ENCODE measurements at places on chromosomes 1 and 21.

DNA sequence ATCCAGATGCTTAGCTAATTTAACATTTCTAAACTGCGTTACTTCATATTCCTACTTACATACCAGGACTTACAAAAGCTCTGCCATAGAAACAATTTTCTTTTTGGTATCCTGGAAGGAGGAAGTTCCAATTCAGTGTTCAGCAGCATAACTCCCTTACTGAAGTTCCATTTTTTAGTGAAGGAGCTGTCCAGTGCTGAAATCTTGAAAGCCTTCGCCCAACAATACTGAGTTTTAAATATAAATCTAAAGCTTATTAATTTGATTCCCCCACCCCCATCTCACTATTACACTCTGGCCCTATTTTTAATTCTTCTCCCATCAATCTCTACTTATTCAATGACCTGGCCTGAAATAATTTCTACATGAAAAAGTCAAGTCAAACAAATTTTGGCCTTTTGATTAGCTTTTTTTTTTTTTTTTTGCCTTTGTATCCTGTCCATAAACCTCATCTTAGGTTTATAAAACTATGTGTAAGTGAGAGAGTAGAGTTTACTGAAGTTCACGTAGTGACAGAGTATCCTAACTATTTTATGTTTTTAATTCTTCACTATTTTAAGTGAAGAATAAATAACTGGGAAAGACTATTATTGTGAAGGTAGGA lies 323.0 kb upstream of the PLD5 start:
- peak; percentile 63 for DNase-seq

GRCh38 chr1:184456189-184456588 lies 69.4 kb downstream of the C1orf21 start:
- no peak for DNase-seq

GRCh38 chr1:231597971-231598370 lies 28.6 kb upstream of the DISC1 start:
- no peak for DNase-seq

GRCh38 chr1:109801791-109802135 lies 38.0 kb upstream of the EPS8L3 start:
- DNase-seq: no peak

DNA sequence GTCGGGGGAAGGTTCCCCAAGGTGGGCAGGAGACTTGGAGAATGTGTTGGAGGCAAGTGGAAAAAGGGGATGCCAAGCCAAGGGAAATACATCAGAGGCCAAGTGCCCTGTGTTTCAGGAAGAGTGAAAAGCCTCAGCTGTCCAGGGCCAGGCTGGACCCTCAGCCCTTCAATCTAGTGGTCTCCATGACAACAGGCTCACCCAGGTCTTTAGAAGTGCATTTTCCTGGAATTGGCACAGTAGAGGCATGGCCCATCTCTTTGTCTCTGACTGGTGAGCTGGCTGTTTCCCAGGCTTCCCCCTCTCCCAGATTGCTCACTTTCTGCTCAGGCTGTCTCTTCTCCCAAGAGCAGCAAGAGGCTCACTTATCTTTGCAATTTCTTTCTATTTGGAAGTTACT lies 10.4 kb upstream of the RHBG start:
- no peak for DNase-seq

GRCh38 chr1:175192111-175192629 lies 406 bp downstream of the KIAA0040 start:
- DNase-seq: peak; percentile 63

DNA sequence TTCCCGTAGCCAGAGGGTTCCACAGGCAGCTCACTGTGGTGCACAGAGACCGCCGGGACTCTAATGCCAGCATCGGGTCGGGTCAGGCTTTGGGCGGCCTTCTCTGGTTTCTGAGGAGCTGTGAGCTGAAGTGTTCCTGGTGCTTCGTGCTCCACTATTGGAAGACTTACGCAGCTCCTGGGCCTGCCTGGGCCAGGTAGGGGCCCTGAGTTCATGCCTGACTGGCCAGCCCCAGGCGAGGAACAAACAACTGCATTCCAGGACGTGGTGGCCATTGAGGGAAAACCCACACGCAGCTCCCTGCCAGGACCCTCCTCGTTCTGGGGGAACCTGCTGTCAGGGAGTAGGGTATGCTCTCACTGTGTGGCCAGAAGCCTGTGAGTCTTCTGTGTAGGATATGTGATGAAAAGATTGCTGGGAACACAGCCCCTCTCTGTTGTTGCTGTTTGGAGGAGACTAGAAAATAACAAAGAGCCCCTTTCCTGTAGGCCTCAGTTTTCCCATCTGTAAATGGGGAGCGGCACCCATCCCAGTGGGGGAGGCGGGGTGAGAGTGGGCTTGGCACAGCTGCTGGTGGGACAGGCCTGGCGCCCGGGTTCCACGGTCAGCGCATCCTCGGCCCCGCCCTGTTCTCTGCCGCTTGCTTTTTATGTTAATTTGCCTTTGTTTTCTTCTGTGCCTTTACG lies 8.4 kb downstream of the RER1 start:
- DNase-seq: no peak

DNA sequence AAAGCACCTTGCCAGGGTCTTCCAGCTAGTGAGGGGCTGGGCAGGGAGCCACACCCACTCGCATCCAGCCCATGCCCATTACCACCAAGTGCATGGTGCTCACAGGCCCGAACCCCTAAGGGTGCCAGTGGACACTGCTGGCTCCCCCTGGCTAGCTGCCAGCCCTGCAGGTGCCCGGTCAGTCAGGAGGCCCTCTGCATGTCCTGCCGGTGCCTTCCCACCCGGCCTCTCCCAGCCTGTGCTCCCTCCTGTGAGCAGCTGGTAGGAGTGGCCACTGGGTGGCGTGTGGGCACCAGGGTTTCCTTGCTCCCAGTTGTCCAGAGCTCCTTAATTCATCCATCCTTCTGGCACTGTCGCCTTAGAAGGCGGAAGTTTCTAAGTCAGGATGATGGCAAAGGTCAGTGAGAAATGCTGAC lies 33.4 kb downstream of the QSOX1 start:
- peak; percentile 84 for DNase-seq

DNA sequence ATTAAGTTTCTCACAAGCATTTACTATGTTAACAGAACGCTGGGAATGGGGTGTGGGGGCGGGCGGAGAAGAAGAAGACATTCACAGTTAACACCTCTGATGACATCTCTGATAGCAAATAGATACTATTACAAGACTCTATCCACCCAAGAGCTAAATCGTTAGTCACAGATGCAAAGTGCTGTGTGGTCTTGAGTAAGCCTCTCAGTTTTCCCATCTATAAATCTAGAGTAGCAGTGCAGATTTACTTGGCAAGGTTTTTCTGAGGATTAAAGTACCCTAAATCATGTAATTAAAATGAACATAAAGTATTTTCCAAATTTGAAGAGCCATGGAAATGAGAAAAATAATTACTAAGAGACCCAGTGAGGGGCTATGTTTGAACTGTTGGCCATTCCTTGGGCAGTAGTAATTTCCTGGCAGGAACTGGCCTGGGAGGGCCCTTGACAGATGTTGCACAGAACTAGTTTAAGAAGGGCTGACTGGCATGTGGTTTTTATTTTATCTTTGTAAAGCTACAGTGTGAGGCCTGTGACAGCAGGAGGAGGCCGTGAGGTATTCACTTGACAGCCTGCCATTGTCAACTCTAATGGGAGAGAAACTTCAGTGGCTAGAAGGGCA lies 58.7 kb upstream of the APOBEC4 start:
- DNase-seq: no peak

DNA sequence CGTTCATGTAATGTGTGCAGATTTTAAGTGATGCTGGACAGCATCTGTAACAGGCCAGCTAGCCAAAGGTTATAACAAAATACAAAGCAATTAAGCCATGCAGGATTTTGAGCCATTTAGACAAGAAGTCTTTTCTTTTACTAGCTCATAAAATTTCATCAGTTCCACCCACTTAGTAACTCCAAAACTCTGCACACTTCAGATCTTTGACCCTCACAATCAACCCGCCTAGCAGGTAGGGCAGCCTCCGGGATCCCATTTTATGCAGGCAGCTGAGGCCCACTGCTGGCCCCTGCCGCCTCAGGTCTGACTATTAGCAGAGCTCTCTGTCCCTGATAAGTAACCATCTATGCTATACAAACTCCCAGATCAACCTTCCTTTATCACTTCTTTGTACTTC lies 9.2 kb downstream of the LBR start:
- no peak for DNase-seq

DNA sequence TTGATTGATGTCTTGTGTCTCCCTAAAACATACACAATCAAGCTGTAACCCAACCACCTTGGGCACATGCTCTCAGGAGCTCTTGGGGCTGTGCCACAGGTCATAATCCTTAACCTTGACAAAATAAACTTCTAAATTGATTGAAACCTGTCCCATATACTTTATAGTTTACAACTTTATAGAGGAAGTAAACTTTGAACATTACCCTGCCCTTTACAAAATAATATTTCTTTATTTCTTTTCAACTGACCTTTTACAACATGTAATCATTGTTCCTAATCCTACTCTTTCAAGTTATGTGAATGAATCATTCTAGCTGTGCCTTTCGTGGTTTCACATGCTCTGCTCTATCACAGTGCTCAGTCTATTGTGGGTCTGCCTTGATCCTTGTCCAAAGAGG lies 118.3 kb upstream of the ATP1A1 start:
- no peak for DNase-seq

- DNase-seq: no peak
These were observed 6.1 kb downstream of the TFF3 start for GRCh38 chr21:42308914-42309752.

- DNase-seq: peak; percentile 67
These were observed 916.2 kb upstream of the B3GALT2 start for GRCh38 chr1:194102607-194103006.

Data from GM23338 (cell line).